ENCODE measurements at places on chromosomes 11 and 22.

GRCh38 chr11:93646399-93646798 is 15.1 kb upstream of the CEP295 start:
- DNase-seq = no peak

- DNase-seq = no peak
These were observed 83.7 kb downstream of the RPL27A start for GRCh38 chr11:8766043-8766987.

- no peak for DNase-seq
These were observed 11.7 kb downstream of the RNF141 start for GRCh38 chr11:10529279-10529678.

- no peak for DNase-seq
These were observed 846.4 kb downstream of the DLG2 start for GRCh38 chr11:84780689-84781293.

DNA sequence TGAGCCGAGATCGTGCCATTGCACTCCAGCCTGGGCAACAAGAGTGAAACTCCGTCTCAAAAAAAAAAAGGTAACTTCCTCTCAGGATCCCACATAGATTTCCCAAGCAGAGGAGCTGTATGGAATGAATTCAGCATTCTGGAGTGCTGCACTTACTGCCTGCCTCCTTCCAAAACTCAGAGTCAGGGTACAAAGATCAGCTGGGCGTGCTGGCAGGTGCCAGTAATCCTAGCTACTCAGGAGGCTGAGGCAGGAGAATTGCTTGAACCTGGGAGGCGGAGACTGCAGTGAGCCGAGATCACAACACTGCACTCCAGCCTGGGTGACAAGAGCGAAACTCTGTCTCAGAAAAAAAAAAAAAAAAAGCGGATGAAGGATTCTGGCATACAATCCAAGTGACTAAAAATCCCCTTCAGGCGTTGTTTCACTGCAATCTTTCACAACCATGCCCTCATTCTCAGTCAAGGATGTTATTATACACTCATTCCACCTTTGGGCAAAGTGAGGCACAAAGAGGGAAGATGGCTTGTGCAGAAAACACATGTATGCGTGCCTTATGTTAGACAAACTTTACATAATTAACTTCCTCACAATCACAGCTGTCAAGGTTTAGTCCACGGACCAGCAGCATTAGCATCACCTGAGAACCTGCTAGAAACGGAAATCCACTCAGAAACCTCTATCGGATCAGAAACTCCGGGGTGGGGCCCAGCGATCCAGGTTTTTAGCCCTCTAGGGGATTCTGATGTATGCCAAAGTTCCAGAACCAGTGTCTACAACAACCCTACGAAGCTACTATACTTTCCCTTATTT is 1.1 kb upstream of the NOL12 start:
- DNase-seq = no peak

Measured in activated CD4-positive, alpha-beta T cell treated with anti-CD3 and anti-CD28 coated beads, Interleukin-2, Interleukin-6, amounts not matched to agents 100 ng/mL and 50 ng/mL, durations not matched to agents 16 hours and 8 hours (primary cell).